NCI-H187 treated with DMSO at 0.1 percent for 48 hours (cell line): ENCODE measurements at places on chromosomes 2 and 18.

DNA sequence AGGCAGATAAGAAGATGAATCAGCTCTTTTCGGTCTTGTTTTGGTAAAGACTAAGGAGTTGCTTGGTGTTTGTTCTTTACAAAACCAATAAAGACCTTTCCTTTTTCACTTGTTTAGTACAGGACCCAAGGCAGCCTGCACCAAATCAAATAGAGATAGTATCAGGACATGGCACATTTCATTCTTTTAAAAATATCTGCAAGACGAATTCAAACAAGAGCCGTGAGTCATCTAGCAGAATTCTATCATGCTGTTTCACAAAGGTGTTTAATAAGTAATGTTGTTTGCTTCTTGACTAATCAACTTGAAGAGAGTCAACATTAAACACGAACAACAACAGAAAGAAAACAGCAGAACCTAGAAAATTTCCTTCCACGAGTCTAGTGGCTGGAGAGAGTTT lies 102.8 kb upstream of the TTN start:
- no peak for DNase-seq

GRCh38 chr18:21242141-21242779 lies at the start of gene GREB1L:
TSS of gene GREB1L (plus strand) at chr18:21242232. CDS start at chr18:21383519, 141,287 bp downstream.
- DNase-seq, result no peak

GRCh38 chr2:119478978-119479295 lies 45.3 kb downstream of the SCTR start:
- DNase-seq, result no peak

DNA sequence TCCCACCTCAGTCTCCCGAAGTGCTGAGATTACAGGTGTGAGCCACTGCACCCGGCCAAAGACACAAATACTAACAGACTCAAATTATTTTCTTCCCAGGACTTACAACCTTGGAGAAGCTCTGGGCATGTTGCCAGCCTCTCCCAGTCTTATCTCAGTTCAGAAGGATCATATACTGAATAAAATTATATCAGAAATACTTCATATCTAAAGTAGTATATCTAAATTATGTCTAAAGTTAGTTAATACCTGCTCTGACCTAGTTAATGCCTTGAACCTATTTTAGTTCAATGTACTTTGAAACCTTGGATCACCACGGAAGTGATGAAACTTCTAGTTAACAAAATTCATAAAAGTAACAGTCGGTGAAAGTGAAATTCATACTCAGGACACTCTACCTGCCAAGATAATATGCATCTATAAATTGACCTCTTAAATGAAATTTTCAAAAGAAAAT lies 34.4 kb upstream of the CYBRD1 start:
- no peak for DNase-seq

GRCh38 chr18:11847811-11848210 lies 3.4 kb upstream of the CHMP1B start:
- DNase-seq, result no peak

GRCh38 chr2:98379311-98380202 lies 33.3 kb downstream of the CNGA3 start:
- no peak for DNase-seq
